AML-193 (cell line): ENCODE measurements at places on chromosomes 6 and 20.
A peak's percentile ranks its signal among the peaks of the same experiment; 100 is the strongest.

DNA sequence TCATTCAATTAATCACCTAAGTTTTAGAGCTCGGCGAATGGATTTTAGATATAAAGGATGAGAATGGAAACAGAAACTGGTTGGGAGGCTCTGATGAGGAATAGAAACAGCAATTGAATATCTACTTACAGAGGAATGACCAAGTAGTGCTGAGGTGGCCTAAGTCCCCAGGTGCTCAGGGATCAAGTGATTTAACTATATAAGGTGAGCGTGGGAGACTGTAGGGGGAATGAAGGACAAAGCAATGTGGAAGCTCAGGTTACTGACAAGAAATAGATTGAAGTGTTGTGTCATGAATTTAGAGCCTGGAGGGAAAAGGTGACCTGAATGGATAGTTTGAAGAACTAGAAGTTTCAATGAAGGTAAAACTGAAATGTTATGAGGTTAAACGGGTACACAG is 495.4 kb upstream of the SOX4 start:
- DNase-seq: no peak

DNA sequence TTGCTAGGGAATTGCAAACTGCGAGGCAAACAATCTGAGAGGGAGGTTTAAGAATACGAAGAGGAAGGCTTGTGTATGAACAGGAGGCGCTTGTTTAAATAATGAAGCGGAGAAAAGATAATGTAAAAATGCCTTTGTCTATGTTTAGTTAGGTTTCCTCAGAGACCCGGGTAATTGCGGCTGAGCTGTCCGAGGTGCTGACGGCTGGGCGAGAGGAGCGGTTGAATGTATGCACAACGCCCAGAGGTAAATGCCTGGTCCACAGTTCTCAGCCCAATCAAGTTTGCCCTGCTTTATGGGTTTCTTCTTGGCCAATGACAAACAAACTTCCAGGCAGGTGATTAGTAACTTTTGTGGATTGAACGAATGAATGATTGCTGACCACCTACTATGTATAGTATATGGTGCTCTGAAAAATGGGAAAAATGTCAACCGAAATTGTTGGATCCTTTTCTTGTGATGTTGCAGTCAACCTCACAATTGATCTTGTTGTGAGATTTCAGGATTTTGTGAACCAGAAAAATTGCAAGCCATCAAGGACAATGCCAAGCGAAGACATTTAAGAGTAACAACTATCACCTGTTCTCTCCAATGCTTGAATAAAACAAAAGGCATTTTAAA is 38.3 kb upstream of the SLC32A1 start:
- peak; percentile 4 for DNase-seq

DNA sequence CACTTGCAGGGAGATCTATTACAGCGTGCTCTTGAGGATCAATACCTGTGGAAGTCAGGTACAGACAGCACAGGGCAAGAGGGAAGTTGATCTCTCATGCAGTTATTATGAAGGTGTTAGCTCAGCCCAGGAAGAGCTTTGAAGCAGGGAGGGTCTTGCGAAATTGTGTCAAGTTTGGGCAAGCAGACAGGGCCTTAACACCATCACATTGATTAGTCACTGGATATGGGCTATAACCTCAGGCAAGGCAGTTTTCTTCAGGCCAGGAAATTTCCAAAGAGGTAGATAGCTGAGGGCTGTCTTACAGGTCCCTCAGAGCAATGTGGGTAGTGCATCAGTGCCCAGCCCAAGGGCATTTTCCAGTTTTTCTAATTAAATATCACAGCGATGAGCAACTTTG is 643.8 kb downstream of the DHX35 start:
- no peak for DNase-seq

DNA sequence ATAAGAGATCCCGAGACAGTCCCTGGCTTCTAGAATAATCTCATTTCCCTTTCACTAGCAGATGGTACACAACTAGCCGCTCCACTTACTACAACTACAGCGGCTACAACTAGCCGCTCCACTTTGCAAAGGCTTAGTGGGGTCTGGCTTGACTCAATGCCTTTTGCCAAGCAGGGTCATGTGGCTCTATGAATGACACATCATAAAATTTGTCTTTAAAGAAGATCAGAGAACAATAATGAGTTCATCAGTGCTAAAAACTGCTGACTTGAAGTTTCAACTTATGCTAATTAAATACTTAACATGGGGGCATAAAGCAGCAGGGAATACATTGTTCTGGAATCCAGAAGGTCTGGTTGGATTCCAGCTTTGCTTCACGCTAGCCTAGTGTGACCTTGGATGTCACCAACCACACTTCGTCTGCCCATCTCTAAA is 2.0 kb upstream of the MICAL1 start:
- DNase-seq: no peak

DNA sequence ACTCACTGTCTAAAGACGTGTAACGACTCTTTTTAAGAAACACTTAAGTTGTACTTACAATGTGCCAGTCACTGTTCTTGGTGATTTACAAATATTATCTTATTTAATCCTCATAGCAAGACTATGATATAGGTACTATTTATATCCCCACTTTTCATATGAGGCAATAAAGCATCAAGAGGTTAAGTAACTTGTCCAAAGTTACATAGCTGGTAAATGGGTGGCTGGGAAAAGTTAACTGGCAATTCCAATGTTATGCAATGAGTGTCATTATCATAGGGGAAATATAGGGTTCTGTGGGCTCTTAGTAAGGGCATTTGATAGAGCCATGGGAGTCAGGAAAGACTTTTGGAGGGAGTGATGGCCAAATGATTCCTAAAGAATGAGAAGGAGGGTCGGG is 21.4 kb upstream of the RIPOR2 start:
- no peak for DNase-seq
